ENCODE measurements at places on chromosomes 7 and 10. TPM values are rescaled to one million over a fixed set of nuclear protein-coding genes. Genes with fewer than 3 reads are reported as not detected.

GCK gene
- polyA plus RNA-seq = 2.8 TPM

TFPI2 gene
- polyA plus RNA-seq = 10.3 TPM

CALU gene
- 206 TPM for polyA plus RNA-seq

SCD gene
- polyA plus RNA-seq = 36.3 TPM

TFR2 gene
- polyA plus RNA-seq = 0.93 TPM

MYOF gene
- 29.2 TPM for polyA plus RNA-seq

LRGUK gene
- 4.3 TPM for polyA plus RNA-seq

BBS9 gene
- 16.3 TPM for polyA plus RNA-seq

PDE6C gene
- 2.2 TPM for polyA plus RNA-seq

ASB15 gene
- polyA plus RNA-seq = 2.5 TPM

CNPY4 gene
- 46.7 TPM for polyA plus RNA-seq

MMS19 gene
- polyA plus RNA-seq = 105 TPM

DOCK1 gene
- polyA plus RNA-seq = 70.0 TPM

GLI3 gene
- polyA plus RNA-seq = 18.9 TPM

EXOSC1 gene
- 41.3 TPM for polyA plus RNA-seq

ADRA2A gene
- polyA plus RNA-seq = 2.9 TPM

VSIR gene
- 6.3 TPM for polyA plus RNA-seq

FOXI2 gene
- polyA plus RNA-seq = 1.2 TPM

GSDME gene
- 16.5 TPM for polyA plus RNA-seq

AKR1C8 gene
- 0.20 TPM for polyA plus RNA-seq
